ENCODE measurements at places on chromosomes 6 and 20.
A peak's percentile ranks its signal among the peaks of the same experiment; 100 is the strongest.

GRCh38 chr20:12171923-12172524 lies 254.3 kb downstream of the BTBD3 start:
- DNase-seq = no peak

DNA sequence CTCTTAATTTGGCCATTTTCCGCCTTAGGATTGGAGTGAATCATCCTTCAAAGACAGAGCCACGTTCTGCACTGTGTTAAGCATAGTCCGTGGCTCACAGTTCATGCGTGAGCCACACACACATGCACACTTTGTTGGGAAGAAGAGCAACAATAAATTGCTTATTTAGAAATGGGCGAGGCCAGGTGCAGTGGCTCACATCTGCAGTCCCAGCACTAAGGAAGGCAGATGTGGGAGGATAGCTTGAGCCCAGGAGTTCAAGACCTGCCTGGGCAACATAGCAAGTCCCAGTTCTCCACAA lies 131.3 kb downstream of the ZDHHC14 start:
- no peak for DNase-seq

GRCh38 chr20:2455771-2456497 lies 14.7 kb downstream of the SNRPB start:
- no peak for DNase-seq

DNA sequence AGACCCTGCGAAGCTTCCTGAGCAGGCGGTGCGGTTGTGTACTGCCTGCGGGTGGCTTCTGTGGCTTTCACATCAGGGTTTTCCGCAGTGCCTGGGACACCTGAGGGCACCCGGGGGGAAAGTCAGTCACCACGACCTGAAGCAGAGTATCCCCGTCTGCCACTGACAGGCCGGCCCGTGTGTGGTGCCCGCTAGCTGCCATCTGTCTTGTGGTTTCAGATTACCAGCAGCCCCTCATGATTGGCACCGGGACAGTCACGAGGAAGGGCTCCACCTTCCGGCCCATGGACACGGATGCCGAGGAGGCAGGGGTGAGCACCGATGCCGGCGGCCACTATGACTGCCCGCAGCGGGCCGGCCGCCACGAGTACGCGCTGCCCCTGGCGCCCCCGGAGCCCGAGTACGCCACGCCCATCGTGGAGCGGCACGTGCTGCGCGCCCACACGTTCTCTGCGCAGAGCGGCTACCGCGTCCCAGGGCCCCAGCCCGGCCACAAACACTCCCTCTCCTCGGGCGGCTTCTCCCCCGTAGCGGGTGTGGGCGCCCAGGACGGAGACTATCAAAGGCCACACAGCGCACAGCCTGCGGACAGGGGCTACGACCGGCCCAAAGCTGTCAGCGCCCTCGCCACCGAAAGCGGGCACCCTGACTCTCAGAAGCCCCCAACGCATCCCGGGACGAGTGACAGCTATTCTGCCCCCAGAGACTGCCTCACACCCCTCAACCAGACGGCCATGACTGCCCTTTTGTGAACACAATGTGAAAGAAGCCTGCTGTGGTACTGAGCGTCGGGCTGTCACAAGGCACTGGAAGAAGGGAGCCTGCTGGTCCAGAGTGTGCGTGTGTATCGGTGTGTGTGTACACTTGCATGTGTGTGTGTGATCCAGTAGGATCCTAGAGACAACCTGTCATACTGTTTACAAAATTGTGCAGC lies 54.4 kb downstream of the GOPC start:
- peak; percentile 46 for DNase-seq

DNA sequence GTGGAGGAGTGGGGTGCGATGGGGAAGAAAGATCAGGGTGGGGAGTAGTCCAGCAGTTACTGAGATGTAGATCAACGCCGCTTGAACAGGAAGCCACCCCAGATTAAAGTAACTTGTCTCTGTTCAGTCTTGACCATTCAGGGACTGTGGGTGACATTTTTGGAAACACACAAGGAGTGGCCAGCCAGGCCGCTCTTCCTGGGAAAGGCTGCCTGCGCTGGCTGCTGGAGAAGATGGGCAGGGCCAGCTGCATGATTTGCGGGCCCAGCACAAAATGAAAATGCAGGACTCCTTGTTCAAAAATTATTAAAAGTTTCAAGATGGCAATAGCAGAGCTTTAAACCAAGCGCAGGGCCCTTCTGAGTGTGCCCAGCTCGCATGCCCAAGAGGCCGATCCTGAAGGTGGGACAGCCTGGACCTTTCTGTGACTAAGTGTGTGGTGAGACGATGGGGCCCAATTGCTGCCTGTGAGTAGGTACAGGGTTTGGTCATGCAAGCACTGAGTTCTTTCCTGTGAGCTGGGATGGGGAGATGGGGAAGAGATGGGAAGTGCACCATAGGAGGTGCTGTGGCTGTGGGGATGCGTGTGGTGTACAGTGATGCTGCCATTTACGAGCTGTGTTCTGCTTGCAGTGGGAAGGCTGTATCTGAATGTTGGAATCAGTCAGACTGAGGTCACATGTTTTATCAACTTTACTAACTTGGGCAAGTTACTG lies 51.3 kb downstream of the DAAM2 start:
- no peak for DNase-seq

DNA sequence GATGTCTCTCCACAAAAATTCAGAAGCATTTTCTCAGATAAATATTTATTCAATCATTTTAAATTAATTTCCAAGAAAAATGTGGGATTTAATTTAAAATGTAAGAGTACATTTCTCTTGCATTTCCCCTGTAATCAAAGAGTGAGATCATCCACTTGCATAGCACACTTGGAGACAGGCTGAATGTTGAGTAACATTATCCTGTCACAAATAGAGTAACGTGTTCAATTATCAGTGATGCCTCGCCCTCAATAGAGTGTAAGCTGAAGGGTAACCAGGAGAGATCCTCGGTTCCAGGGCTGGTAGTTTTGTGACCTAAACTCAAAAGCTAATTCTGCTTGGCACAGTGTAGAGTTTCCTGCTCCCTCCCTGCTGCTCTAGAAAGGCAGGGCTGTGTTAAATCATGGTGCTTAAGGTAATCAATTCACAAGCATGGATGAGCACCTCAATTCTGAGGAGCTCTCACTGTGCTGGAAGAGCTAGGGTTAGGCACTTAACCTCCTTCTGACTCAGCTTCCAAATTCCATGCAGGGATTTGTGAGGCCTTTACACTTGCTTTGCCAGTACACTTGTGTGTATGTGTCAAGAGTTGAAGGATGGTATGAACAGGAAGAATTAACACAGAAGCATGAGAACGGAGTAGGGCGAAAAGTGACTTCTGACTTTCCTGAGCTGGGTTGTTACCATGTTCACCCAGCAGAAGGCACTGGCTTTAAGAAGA lies 56.6 kb downstream of the MMUT start:
- DNase-seq = no peak

DNA sequence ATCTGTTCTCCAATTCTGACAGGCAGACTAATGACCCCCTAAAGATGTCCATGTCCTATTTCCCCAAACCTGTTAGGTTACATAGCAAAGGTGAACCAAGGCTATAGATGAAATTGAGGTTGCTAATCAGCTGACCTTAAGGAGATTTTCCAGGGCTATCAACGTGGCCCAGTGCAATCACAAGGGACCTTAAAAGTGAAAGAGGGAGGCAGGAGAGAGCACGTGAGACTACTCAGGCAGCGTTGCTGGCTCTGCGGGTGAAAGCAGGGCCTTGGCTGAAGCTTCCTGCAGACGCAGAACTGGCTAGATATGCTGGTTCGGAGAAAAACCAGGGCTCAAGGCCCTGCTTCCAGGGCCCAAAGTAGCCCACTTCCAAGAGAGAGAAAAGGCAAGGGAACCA lies 78.7 kb downstream of the NCOA7 start:
- no peak for DNase-seq

DNA sequence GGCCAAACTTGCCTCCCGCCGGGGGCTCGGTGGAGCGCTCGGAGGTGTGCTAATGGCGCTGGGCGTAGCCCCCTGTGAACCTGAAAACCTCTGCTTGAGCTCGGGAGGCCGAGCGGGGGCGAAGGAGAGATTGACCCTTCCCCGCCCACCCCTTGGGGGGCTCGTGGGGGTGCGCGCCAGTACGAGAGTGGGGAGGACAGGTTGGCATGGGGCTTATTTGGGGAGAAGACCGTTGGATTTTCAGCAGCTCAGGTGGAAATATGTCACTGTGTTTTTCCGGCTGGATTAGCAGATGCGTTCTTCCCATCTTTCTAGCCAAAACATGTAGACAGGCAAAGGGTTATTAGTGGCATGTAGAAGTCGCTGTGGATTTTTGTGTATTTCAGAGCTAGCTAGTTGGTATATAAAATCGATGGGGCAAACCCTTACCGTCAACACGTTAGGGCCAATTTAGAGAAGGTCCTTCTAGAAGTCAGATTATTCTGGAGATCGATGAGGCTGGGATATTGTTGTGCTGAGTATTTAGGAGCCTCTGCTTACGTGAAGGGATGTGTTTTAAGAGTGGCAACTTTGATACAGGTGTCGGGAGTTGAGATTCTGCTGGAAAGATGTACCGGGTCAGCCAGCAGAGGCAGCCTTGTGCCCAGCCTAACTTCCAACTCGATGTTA lies 525 bp downstream of the NCOA7 start:
- peak; percentile 71 for DNase-seq

DNA sequence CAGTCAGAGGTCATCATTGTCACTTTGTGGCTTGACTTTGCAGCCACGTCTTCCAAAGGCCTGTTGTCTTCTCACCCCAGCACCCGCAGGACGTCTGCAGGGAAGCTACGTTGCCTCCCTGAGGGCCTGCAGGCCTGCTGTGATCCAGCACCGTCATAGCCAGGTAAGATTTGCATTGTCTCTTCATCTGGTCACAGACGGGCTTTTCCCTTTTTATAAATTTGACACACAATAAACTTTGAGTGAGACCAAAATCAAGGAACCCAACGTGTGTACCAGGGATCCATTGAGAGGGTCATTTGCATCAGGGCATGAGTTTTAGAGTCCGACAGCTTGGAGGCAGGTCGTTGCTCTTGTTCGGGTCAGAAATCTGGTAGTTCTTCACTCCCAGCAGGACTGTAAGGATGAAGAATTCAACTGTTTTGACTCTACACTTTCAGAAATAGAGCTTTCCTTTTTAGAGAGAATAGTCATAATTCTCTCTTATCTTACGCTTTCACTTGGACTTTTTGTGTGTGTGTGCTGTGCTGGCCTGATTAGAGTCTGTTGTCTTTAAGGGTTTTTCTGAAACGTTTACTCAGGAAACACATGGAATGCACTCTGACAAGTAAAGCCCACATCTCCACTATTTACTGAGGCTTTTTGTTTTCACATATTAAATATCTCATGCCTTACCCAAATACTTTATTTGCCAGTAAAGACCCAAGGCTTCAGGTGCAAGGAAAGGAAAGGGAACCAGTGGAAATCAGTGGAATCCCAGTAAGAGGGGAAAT lies 177.2 kb upstream of the TAB2 start:
- peak; percentile 52 for DNase-seq

DNA sequence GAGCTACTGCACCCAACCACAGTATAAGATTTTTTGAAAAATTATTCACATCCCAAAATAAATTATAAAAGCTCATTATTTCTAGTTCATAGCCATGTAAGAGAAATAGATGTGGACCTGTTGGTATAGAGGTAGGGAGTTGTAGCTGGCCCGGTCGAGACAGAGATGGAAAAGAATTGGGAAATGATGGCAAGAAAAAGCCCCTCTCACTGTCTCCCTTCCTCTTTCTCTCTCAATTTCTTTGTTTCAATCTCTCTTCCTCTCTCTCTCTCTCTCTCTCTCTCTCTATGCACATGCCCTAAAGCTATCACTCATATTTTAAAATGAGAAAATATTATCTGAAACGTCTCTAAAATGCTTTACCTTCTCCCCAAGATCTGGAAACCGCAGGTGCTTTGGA lies 80.7 kb upstream of the CD83 start:
- no peak for DNase-seq

DNA sequence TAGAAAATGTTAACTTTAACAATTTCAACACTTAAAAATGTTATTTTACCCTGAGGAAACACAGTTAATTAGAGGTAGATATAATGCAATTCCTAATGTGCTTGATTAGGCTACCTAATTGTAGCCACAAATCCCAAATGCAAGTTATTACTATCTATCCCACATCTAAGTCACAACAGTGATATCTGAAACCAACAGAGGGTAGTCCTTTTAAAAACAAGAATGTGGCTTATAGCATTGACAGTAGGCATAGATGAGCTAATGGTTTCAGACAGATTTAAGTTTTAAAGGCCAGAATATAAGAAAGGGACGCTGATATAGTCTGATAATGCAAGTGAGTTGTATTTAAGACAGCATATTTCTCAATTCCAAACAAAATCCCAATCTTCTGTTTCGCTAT lies 23.0 kb downstream of the PLN start:
- no peak for DNase-seq

DNA sequence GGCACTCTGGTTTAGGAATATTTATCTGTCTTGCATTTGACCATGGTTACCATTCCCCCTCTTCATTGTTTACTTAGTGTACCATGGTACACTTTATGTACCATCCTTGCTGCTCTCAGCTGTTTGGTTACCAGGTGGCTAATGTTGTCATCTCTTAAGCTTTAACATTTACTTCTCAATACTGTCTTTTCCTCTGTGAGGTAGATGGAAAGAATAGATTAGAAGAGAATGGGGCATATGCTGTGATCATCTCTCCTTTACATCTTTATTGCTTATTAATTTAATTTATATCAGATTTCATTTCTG lies 109.2 kb downstream of the NCOA3 start:
- no peak for DNase-seq

DNA sequence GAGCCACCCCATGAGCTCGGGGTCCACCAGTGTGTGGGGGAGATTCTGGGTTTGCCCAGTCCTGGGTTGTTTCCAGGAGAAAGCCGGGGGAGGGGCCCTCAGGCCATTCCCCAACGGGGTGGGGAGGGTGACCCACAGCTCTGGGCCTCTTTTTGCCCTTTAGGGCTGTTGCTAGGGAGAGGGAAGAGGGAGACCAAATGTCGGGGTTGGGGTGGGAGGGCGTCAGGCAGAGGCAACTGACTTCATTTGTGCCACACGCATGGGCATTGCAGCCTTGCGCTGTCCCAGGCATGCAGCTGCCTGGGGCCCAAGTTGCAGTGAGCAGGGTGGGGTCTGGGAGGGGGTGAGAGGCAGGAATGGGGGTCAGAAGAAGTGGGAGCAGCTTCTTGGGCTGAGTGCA lies 1.9 kb upstream of the CUL9 start:
- DNase-seq = no peak

DNA sequence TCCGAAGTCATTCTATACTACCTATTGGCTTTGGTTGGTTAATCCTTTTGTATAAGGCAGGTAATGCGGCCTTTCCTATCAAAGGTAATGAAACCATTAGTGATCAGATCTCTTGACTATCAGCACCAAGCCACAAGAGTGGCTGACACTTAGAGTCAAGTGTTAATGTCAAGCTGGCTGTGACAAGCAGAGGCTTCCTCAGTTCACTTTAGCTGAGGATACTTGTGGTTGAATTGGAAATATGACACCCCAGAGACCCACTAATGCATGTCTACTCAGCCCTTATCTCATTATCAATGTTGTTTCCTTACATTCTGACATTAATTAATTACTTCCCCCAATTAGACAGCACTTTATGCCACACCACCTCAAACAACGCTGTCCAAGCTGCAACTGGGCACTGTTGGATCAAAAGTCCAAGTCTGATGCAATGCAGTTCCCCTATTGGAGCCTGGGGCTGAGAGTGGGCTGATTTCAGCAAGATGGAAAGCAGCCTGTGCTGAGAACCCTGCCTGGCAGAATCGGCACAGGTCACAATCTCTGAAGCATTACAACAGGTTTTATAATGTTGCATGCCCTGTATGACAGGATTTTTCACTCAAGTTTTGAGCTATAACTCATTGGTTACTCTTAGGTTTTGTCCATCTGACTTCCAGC lies 273.5 kb downstream of the COL12A1 start:
- DNase-seq = no peak

GRCh38 chr20:32191873-32192272 lies 15.7 kb downstream of the PLAGL2 start:
- no peak for DNase-seq

- no peak for DNase-seq
These were observed 13.1 kb downstream of the DNPH1 start for GRCh38 chr6:43216200-43216599.
